ENCODE measurements at places on chromosomes 1 and 21. TPM values are rescaled to one million over a fixed set of nuclear protein-coding genes. Genes with fewer than 3 reads are reported as not detected.

The ATAD3C gene
- total RNA-seq: 0.66 TPM

The CCDC27 gene
- not detected for total RNA-seq

The STX12 gene
- total RNA-seq: 65.2 TPM

The IQCC gene
- total RNA-seq: 2.5 TPM

The RHCE gene
- total RNA-seq: 0.81 TPM

Measured in aortic smooth muscle cell (primary cell).